ENCODE measurements at places on chromosomes 4 and X.

DNA sequence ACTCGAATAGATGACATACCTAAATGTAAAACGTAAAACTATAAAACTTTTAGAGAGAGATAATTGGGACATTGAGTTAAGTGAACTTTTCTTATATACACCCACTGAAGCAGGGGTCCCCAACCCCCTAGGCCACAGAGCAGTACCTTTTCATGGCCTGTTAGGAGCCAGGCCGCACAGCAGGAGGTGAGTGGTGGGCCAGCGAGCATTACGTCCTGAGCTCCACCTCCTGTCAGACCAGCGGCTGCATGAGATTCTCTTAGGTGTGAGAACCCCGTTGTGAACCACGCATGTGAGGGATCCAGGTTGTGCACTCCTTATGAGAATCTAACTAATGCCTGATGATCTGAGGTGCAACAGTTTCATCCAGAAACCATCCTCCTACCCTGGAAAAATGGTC lies 114.8 kb downstream of the HMX1 start:
- no peak for DNase-seq

DNA sequence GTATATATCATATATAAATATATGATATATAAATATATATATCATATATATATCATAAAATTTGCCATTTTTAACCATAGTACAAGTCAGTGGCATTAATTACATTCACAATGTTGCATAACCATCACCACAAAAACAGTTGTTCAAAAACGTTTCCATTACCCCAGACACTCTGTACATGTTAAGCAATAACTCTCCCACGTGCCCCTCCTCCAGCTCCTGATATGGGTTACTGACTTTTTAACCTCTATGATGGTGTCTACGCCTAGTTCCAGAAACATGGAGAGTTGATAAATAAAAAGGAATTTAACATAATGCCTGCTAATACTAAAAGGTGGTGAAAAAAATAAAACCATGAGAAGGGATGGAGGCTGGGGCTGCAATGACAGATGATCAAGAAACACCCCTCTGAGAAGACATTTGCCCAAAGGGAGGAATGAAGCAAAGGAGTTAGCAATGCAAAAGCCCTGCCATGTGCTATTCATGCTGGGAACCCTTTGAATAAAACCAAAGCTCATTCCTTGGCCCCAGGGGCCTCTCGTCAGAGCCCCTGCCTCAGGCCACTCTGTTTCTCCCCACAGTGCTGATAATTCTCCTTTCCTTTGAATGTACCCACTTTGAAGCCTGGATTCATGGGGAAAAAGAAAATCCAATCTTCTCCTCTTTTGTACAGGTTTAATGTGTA lies 144.3 kb downstream of the NWD2 start:
- no peak for DNase-seq

DNA sequence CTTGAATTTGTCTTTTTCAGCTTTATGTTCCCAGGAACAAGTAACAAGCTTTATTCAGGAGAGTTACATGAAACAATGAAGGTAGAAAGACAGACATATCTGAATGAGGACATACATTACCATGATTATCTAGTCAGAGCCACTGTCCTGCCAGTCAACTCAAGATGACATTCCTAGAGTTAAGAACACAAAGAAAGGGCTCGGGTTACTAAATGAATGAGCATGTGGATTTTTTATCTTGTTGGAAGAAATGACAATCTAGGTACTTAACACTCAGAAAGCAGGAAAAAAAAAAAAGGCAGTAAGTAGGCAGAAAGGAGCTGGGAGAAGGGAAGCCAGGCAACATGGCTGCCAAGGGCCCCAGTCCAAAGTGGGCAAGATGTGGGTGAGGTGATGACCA lies 28.0 kb upstream of the PACRGL start:
- no peak for DNase-seq

DNA sequence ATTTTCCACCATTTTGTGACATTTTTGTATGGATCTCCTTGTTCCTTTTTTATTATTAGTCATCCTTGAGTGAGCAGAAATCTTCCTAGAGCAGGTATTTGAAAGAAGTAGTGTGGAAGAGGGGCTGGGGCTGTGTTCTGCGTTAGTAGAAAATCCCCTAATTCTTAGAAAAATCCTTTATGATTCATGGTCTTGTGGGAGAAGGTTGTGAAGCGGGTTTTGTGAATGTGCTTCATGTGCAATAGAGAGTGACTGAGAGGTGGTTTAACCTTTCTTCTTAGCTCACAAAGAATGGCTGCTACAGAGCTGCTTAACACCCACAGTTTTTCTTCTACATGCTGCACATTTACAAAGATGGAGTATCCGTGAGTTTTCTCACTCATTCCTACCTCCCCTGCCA lies 220.5 kb downstream of the IDS start:
- DNase-seq: no peak

All from D721Med (cell line).